ENCODE measurements at places on chromosomes 11 and 22.

DNA sequence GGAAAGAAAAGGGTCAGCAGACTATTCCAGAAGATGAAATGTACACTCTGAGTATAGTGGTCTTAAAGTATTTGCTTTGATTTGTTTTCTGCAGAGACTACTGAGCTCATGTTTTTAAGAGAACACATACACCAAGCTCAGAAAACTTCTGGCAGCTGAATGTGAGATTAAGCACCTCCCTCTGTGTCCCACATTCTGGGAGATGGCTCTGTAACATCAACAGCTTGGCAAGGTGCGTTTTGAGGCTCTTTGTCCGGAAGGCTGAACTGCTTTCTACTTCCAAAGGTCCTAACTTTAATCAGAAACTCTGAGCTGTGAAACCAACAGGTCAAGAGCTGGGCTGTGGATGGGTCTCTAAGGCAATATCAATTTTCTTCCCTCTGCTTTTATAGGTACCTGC, 36.4 kb upstream of the GLYAT start:
- no peak for DNase-seq

- no peak for DNase-seq
Observed at GRCh38 chr11:29255401-29255800, 761.4 kb downstream of the KCNA4 start.

- DNase-seq: no peak
Observed at GRCh38 chr11:44318369-44318768, 8.4 kb upstream of the ALX4 start.

DNA sequence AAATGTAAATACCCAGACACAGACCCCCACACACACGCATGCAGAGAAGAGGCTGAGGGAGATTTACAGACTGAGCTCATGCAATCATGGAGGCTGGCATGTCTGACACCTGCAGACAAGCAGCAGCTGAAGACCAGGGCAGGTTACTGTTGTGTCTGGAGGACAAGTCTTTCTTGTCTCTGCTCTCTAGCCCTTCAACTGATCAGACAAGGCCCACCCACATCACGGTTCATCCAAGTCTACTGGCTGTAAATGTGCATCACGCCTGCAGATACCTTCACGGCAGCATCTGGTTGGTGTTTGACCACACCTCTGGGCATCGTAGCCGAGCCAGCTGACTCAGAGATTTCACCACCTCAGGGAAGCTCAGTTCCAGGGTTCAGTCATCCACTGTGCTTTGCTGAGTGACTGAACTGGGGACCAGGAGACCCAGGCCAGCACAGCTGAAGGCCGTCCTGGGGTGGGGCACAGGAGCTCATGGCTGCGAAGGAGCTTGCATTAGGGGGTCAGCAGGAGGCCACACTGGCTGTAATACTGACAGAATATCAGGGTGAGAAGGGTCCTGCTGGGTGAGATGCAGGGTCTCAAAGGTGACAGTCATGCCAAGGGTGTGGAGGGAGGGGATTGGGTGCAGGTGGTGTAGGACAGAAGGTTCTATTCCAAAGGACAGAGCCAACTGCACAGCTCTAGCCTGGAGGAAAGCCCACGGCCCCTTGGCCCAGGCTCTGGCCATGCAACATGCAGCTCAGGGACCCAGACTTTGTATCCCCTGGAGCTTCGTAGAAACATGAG, 304.9 kb downstream of the BRD1 start:
- no peak for DNase-seq

DNA sequence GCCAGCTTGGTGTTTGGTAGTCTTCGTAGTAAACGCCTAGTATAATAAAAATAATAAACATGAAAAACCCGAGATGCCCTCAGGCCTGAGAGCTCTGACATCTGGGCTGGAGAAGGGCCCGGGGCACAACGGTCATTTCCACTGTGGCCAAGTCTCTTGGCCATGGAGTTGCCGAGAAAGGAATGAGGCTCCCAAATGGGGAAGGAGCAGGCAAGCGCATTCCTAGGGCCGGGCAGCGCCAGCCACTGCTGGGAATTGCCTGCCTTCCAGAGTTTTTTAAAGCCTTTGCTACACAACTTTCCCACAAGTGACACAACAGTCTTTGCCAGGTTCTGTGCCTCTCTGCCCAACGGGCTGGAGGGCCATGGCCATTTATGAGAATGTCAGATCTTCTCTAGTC, 103.4 kb downstream of the NAV2 start:
- no peak for DNase-seq
